Renal cortical epithelial cell (primary cell): ENCODE measurements at places on chromosomes 7 and 10. TPM values are rescaled to one million over a fixed set of nuclear protein-coding genes. Genes with fewer than 3 reads are reported as not detected.

The PARD3 gene
- 154 and 189 TPM in 2 replicates for total RNA-seq

The RNF32 gene
- total RNA-seq: 1.3 and 2.6 TPM in 2 replicates

The SFXN3 gene
- 35.8 and 40.9 TPM in 2 replicates for total RNA-seq

The MNX1 gene
- 0.55 and 0.87 TPM in 2 replicates for total RNA-seq

The ALOX5 gene
- total RNA-seq: 23.8 and 32.4 TPM in 2 replicates

The TMEM140 gene
- 4.3 and 29.3 TPM in 2 replicates for total RNA-seq

The SLC26A3 gene
- total RNA-seq: not detected in 2 replicates

The LRRC61 gene
- 30.6 and 86.5 TPM in 2 replicates for total RNA-seq

DNA sequence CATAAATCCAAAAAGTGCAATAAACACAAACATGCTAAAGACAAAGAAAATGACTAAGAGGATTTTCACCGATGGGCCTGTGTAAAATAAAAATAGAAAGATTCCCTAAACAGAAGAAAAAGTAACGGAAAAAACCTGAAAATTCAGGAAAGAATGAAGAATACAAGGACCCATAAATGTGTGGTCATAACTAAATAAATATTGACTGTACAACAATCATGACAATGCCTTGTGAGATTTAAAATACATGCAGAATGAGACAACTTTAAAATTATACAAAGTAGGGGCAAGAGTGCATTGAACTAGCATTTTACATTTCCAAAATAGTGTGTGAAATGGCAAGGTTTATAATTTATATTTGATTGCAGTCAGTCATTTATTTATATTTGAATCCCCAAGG, 409.1 kb upstream of the ANKRD30A start:
- DNase-seq: no peak

DNA sequence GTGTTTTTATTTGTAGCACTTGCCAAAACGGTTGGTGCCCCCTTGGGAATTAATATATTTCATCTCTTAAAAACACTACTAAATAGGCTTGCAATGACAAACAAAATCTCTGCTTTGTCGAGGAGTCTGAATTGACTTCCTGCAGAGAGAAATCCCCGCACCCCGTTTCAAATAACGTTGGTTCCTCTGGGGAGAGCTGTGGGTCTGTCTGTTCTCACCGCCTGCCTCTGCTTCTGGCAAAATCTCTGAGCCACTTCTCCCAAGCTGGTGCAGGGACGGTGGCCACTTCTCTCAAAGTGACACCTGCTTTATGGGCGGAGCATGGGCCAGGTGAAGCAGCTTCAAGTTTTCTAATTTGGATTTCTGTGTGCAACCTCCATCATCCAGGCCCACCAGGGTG, 186.3 kb upstream of the ADARB2 start:
- no peak for DNase-seq

DNA sequence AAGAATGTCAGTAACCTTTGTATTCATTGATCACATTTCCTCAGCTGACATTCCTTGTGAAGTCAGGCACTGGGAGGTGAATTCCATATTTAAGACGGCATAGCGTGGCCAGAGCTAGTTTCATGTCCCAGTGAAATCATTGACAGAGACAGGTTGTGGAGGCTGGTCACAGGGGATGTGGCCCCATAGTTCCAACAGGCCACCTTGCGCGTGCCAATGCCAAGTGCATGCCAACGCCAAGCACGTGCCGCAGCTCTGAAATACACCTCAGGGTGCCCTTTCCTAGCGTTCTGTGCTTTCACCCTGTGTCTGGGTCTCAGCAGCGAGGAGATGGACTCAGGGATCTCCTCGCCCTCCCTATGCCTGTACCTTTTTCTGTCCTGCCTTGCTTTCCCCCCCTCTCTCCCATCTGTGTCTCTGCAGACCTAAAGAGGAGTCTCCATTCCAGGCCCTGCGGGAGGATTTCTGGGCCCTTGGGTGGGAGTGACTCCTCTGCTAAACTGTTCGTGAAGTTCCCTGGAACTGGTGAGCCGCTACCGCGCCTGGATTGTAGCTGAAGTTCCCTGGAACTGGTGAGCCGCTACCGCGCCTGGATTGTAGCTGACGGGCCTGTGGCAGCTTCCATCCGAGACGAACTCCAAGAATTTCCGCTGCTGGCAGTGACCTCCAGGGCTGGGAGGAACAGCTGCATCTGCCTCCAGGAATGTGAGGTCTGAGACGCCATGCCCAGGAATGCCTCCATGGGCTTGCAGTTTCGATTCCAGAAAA, 19.7 kb downstream of the AQP1 start:
- DNase-seq: peak; percentile 83

GRCh38 chr7:67359900-67360299, 363.3 kb downstream of the TYW1 start:
- DNase-seq: no peak

DNA sequence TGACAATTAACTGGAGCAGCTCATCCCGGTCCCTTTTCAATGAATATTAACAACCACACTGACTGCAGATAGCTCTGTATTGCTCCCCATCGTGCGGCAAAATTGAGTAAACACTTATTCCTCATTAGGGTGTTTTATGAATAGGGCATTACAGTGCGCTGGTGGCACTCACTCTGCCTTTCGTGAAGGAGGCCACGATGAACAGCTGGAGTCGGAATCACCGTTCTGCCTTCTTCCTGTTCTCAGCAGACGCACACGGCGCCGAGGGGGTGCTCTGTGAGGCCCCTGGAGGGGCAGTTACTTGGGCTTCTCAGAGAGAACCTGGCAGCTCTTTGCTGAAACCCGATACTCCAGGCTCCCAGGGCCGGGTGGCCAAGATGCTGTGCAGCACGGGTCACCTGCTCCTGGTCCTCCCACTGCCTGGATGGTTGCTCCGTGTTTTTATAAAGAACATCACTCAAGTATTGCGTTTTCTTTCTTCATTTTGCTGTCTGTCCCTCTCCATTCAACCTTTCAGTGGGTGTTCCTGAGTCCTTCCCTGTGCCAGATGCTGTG, 241.9 kb downstream of the GLRX3 start:
- DNase-seq: no peak

DNA sequence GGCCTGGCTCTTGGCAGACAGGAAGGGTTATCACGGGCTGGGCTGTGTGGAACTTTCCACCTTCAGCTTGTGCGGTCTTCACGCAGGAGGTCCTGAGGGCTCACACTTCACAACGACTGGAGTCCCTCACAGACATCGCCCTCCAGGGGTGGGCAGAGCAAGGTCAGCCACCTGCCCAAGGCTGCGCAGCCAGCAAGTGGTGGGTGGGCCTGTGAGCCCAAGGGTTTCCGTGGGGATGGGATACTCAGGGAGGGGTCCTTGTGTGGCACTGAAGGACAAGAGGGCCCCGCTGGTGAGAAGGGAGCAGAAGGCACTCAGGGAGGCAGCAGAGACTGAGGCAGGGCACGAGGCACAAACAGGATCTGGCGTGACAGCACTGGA, 22.0 kb downstream of the PDIA4 start:
- no peak for DNase-seq

DNA sequence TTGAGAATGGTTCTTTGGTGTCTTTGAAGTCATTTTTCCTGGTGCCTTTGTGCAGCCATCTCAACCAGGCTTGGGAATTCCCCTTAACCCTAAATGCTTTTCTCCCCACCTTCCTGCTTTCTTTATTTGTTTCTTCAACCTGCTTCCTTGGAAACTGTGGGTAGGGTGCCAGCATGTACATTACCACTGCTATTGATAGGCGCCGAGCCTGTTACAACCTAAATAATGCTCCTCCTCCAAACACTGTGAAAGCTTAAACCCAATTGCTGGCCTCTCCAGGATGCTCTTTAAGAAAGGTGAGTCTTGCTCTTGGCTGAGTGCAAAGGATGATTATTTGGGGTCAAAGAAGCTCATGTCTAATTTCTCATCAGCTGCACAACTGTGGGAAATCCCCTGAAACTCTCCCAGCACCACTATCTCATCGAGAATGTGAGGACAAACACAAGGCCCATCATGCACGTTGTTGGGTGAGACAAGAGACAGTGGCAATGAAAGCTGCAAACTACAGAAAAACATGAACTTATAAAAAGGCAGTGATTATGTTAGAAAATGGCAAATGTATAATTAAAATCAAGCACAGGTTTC, 285.5 kb upstream of the IGFBP3 start:
- DNase-seq: peak; percentile 16

GRCh38 chr7:29948587-29948986, 41.0 kb downstream of the SCRN1 start:
- DNase-seq: no peak

GRCh38 chr7:80207501-80207900, 72.9 kb downstream of the GNAI1 start:
- DNase-seq: no peak

- DNase-seq: no peak
Observed at GRCh38 chr7:31336202-31337001, 4.1 kb downstream of the NEUROD6 start.

GRCh38 chr10:49160814-49161213, 27.0 kb upstream of the FAM170B start:
- DNase-seq: no peak

- no peak for DNase-seq
Observed at GRCh38 chr10:92957223-92958010, 103.2 kb upstream of the CYP26C1 start.

DNA sequence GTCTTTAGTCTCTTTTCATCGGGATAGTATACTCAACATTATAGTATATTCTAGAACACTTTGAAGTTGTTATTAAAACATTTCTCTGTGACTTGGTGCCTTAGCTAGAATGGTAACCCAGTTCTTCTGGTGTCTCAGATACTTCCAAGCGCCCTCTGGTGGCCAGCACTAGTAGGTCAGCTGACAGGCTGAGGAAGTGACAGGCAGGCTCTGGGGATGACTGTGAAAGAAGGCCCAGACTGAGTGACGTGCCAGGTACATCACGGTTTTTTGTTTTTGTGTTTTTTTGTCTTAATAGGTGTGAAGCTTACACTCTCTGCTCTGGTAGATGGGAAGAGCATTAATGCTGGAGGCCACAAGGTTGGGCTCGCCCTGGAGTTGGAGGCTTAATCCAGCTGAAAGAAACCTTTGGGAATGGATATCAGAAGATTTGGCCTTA, 5.1 kb downstream of the COMTD1 start:
- DNase-seq: peak; percentile 79
